ENCODE measurements at places on chromosomes 5 and 9.

DNA sequence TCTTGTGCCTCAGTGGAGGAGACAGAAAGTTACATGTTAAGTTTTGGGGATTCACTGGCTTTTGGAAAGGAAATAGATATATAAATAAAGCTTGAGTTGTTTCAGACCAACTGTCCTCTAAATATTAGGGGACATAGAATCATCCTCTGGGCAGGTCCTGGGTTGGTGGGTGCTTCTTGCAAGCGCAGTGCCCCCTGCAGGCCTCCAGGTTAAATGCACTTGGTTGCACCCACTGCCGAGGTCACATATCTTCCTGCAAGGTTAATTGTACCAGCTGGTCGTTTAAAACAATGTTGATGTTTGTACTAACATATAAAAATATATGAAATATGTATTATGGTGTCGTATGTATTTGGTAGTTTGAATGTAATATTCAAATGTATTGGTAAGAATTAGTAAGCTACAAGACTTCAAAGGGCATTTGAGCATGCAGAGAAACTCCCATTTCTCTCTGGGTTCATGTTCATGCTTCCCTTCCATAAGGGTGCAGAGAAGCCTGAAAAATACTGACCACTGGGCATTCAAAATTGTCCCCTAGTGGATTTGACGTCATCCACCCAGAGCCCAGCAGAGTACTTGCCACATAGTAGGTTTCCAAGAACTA is 87.0 kb downstream of the ZNF618 start:
- DNase-seq: no peak

DNA sequence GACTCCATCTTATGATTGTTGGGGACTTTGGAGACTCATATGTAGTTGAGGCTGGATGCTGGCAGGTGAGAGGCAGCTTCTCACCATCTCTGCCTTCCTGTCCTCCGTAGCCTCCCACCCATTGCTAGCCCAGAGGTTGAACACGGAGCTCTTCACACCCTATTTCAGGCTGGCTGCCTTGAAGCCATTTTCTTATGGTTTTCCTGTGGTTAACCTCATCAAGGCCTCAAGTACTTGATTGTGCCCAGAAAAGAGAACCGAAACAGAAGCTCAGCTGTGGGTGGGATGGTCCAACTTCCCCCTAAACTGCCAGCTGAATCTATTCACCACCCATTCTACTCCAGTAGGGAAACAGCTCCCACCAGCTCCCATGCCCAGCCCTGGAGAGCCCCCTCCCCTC is 102.9 kb downstream of the LIFR start:
- DNase-seq: no peak

GRCh38 chr5:31534527-31535046 is 2.5 kb downstream of the C5orf22 start:
- no peak for DNase-seq

DNA sequence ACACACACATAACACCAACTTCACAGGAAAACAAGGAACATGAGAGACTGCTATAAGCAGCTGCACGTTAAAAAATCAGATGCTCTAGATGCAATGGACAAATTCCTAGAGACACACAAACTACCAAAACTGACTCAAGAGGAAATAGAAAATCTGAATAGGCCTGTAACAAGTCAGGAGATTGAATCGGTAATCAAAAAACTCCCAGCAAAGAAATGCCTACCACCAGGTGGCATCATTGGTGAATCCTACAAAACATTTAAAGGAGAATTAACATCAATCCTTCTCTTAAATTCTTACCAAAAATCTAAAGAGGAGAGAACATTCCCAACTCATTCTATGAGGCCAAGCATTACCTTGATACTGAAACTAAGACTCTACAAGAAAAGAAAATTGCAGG is 54.9 kb downstream of the NDST1 start:
- peak; percentile 29 for DNase-seq

- no peak for DNase-seq
Measured at GRCh38 chr9:126872516-126872915, 12.1 kb downstream of the ZBTB34 start.

DNA sequence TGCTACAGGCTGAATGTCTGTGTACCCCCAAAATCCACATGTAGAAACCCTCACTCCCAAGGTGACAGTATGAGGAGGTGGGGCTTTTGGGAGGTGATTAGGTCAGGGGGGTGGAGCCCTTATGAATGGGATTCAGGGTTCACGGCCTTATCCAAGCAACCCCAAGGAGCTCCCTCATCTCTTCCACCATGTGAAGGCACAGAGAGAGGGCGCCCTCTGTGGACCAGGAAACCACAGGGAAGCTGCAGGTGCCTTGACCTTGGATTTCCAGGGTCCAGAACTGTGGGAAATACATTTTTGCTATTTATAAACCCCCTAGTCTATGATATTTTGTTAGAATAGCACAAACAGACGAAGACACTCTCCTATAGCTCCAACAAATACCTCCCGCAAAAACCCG is 53.6 kb upstream of the IRX2 start:
- no peak for DNase-seq

- no peak for DNase-seq
Measured at GRCh38 chr5:9927106-9927505, 297.0 kb upstream of the TAS2R1 start.

- no peak for DNase-seq
Measured at GRCh38 chr9:107989099-107989498, 499.5 kb upstream of the KLF4 start.

GRCh38 chr5:93890657-93891056 is 149.3 kb upstream of the POU5F2 start:
- DNase-seq: no peak

GRCh38 chr9:134643222-134643671 is 1.6 kb downstream of the COL5A1 start:
- no peak for DNase-seq

- DNase-seq: no peak
Measured at GRCh38 chr9:18394847-18395351, 79.1 kb upstream of the ADAMTSL1 start.

- DNase-seq: no peak
Measured at GRCh38 chr5:143373076-143373475, 30.4 kb downstream of the NR3C1 start.

GRCh38 chr5:42745426-42745825 is 11.2 kb upstream of the CCDC152 start:
- DNase-seq: no peak

DNA sequence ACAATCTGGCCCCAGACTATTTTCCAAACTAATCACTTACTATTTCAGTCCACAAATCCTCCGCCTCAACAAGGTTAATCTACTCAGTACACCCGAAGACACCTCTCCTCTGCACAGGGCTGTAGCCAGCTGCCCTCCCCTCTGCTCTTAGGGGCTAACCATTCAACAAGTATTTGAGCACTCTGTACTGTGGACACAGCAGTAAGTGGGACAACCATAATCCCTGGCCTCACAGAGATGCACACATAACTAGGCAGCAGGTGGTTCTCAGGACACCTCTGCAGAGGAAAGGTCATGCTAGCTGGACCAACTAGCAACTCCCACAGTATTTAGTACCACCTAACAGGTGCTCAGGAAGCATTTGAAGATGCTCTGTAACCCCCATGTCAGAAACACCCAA is 5.5 kb downstream of the CAMSAP1 start:
- DNase-seq: no peak

GRCh38 chr9:85515021-85515420 is 226.7 kb downstream of the AGTPBP1 start:
- DNase-seq: no peak

DNA sequence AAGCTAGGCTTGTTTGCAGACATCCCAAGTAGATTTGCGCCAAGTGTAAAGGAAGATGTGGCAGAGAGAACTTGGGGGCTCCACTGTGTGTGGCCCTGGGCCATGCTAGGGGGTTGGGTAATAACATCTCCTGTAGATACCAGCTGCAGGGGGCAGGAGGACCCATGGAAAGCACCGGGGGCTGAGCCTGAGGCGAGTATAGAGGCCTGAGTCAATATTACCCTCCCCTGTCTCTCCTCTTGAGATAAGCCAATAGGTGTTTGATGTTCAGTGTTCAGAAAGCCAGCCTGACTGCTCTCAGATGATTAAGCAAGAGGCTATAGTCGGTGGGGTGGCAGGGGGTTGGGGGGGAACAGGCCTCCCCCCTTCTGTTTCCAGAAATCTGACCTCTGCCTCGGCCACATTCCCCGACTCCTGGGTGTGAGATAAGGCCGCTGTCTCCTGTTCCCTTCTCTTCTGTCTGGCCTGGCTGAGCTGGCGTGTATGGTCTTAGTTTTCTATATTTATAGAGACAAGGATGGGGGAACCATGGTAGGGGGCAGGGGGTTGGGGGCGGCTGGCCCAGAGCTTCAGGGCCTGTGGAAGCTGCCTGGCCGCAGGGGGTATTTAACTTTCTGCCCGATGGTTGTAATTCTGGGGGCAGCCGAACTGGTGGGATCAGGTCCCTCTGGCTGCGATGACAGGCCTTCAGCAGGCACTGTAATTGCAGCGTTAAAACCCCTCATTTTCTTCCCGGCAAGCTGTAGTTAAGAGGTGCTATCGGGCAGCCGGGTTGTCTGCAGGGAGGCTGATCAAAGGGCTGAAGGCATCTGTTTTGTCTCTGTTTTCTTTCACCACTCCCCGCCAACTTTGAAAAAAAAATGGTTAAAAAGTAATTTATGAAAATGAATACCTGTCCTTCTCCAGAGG is 292.0 kb downstream of the NSG2 start:
- no peak for DNase-seq

DNA sequence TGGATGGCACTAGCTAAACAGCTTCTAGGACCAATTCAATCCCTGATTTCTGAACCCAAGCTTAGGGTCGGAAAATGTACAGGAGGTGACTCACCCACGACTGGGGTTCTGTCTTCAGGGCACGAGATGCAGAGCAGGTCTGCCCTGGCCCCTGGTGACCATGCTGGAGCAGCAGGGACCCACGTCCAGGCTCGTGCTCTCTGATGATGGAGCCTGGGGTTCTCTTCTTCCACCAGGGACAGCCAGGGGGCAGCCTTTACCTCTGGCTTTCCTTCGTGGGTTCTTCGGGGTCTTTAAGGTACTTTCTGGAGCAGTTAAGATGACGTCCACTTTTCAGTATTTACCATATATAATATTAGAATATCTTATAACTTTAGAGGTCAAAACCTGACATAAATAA is 2.1 kb downstream of the CFAP77 start:
- DNase-seq: no peak

GRCh38 chr5:169700611-169701010 is 63.5 kb downstream of the DOCK2 start:
- no peak for DNase-seq

GRCh38 chr9:33273266-33273971 is 8.6 kb downstream of the CHMP5 start:
- DNase-seq: no peak

Measured in stromal cell of bone marrow (primary cell).